Activated T-cell treated with anti-CD3 and anti-CD28 coated beads for 48 hours (primary cell): ENCODE measurements at places on chromosomes 2 and 18.

DNA sequence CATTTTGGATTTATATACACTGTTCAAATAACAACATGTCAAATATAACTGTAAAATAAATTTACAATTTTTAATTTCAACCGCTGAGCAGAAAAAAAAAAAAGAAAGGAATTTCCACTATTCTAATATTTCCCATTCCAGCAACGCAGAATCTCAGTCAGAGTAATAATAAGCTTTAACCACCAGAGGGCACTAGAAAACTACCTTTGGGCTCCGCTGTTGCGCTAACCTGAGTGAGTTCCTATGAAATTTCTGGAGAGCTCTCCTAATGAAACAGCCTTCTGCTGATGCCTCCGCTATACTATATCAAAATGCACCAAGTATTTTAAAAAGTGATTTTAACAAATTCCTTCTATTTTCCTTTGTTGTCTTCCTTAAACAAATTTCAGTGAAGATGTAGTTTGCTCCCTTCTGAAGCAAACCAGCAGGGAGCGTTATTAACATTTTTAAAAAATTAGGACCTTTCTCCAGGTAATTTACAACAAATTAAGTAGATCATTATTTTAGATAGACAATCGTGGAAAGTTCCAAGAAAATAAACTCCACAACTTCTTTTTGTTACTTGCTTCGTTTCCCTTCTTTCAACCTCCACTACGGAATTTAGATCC is 23.0 kb downstream of the ERMN start:
- peak; percentile 4 for DNase-seq

DNA sequence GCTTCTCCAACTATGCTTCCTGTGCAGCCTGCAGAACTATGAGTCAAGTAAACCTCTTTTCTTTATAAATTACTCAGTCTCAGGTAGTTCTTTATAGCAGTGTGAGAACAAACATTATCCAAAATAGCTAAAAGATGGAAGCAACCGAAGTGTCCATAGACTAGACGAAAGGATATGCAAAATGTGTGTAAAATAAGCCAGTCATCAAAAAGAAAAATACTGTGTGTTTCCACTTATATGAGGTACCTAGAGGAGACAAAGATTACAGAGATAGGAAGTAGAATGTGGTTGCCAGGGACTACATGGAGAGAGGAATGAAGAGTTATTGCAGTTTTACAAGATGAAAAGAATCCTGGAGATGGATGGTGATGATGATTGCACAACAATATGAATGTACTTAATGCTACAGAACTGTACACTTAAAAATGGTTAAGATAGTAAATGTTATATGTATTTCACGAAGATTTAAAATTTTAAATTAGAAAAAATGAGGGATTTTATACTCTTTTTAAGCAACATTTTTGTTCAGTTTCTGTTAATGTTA is 99.3 kb upstream of the FN1 start:
- no peak for DNase-seq

DNA sequence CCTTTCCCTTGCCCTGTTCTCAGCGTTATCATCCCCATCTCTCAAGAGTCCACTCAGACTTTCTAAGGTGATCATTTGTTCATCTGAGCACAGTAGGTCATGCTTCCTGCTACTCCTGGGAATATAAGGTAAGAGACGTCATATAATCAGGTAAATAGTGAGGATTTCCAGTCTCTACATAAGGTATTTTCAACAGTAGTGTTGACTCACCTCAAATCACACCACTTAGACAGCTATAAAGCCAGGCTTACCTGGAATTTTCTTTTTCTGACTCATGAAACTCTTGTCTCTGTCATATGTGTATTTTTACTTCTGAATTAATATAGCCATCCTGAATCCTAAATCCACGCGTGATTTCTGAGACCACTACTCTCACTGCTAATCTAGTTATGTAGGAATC is 443.2 kb downstream of the ARHGAP15 start:
- no peak for DNase-seq

DNA sequence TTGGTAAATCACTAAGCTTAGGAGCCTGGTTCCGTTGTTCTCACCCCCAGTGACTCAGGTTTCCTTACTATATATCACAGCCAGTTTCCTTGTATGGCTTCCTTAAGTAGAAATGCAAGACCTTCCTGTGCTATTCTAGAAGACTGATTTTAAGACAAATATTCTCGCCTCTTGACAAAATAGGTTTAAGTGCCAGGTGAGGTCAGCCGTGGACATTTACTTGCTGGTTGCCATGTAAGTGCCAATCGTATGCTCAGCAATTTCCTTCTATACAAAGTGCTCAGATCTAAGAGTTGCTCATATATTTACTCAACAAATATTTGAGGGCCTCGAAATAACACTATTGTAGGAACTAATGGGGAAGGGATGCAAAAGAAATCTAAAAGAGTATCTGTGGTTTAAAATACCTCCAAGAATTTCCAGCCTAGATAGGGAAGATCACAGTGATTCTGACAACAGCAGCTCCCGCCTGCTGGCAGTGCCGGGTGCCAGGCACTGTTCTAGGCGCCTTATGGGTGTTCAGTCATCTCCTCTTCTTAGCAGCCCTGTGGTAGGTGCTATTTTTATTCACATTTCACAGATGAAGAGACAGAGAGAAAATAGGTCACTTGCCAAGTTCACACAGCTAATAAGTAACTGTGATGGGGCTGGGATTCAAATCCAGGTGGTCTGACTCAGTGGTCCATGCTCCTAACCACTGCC is 95.3 kb upstream of the B3GNT7 start:
- no peak for DNase-seq

DNA sequence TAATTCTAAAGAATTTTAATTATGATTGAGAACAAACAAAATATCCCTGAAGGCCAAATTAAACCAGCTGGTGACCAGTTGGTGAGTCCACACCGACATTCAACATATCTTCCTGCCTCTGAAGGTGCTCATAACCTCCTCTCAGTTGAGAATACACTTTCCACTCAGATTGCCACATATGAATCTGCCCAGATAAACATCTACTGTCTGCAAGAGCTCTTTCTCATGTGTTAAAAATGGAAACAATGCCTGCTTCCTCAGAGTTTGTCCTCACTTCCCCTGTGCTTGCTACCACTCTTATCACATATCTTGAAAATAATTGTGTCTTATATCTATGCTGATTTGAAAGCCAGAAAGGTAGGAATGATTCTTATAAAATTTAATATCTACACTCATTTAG is 177.7 kb upstream of the GULP1 start:
- DNase-seq = no peak

- no peak for DNase-seq
These were observed 339.7 kb downstream of the MYCN start for GRCh38 chr2:16280081-16280480.

DNA sequence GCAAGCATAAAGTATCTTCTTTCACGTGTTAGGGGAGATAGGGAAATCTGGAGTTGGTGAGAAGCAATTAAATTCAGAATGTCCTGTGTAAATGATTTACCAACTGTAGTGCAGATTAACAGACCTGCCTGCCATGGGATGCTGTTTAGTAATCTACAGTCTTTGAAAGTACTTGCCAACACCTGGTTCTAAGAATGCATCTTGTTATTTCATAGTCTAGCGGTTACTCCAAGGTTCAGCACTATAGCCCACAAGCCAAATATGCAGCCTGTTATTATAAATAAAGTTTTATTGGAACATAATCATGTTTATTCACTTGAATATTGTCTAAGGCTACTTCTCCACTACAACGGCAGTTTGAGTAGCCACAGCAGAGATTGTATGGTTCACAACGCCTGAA is 100.8 kb downstream of the OSBPL6 start:
- DNase-seq = no peak

DNA sequence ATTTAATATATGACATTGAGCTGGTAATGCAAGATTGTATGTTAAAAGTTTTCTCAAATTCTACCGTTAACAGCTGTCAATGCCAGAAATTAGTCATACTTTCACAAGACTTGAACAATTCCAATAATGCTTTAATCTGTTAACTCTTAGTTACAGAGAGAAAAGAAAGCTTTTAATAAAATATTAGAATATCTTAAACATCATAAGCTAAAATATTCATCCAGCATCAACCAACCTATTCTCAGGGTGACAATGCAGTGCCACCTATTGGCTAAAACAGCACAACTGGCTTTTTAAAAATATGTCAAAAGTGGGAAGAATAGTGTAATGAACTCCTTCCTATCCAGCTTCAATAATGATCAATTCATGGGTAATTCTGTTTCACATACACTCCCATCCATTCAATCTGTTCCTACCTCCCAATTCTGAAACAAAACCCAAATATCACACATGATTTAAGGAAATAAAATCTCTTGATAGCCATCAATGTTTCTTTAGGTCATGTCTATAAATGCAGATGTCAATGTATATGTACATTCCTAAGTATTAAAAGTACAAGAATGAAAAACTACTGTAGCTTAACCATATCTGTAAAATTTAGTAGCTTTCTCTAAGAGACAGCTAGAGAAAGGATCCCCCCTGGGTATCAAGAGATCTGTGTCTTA is 79.8 kb upstream of the CCDC141 start:
- no peak for DNase-seq

- DNase-seq = no peak
These were observed at the start of gene BCL2 for GRCh38 chr18:63319383-63320122. Gene BCL2 (minus strand): TSS chr18:63319769.

GRCh38 chr2:143383016-143383415 is 253.8 kb downstream of the ARHGAP15 start:
- DNase-seq = no peak

DNA sequence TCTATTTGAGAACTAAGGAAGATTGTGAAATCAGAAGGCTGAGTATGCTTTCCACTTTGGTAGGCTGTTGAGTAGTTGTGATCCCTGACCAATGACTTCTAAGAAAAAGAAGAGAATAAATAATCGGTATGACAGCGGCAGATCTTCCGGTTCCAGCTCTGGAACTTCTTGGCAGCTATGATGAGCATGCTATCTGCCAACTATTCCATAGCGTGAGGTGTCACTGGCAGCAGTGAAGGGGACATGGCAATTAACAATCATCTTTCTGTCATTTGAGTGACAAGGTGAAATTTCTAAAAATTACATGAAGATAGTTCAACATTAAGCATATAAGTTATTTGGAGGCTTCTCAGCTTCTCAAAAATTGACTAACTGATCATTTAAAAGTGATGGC is 140.1 kb upstream of the NETO1 start:
- no peak for DNase-seq

GRCh38 chr2:177694348-177694747 is 301.8 kb downstream of the AGPS start:
- no peak for DNase-seq

GRCh38 chr2:29114946-29115609 is at the start of gene CLIP4:
Gene CLIP4 (plus strand): TSS chr2:29115415. CDS start chr2:29121389, 5,974 bp downstream.
- DNase-seq = peak; percentile 73

- no peak for DNase-seq
These were observed 73.1 kb upstream of the BZW1 start for GRCh38 chr2:200738590-200738989.

DNA sequence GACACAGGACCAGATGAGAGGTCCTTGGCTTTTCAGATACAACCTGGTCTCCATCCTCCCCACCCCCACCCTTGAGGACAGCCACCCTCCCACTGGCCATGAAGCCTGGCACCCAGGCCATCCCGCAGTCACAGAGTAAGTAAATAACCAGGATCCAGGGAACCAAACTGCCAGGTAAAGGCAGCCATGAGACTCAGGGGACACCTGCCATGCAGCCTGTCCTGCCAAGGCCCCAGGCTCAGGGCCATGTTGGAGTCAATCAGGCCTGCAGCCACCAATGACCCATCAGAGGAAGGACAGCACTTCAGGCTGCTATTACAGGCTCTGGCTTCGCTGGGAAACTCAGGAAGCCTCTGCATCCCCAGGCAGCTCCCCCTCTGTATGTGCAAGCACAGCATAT is 15.6 kb downstream of the SPATA3 start:
- no peak for DNase-seq

DNA sequence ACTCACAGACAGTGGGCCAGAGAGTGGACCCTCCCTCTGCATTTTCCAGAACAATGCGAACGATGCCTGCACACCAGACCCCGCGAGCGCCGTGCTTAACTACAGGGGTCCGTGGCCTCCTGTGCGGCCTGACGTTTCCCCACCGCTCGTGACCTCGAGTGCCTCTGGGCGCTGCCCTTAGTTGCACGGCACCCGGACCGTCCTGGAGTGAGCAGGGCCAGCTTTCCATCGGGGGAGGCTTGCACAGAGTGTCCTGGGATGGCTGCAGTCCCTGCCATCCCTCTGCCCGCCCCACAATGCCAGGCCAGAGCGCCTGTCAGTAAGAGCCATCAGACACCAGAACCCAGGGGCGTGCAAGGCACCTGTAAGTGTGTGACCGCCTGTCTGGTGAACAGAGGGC is 217.0 kb downstream of the TWIST2 start:
- no peak for DNase-seq

GRCh38 chr2:109174626-109175349 is 45.8 kb downstream of the SH3RF3 start:
- DNase-seq = no peak

- no peak for DNase-seq
These were observed 42.3 kb upstream of the MRPL33 start for GRCh38 chr2:27729198-27729597.

- no peak for DNase-seq
These were observed 15.9 kb downstream of the PUM2 start for GRCh38 chr2:20334605-20335203.
